ENCODE measurements at places on chromosomes 6 and 20. TPM values are rescaled to one million over a fixed set of nuclear protein-coding genes. Genes with fewer than 3 reads are reported as not detected.

The ZBTB9 gene
- 9.9 TPM for total RNA-seq

DNA sequence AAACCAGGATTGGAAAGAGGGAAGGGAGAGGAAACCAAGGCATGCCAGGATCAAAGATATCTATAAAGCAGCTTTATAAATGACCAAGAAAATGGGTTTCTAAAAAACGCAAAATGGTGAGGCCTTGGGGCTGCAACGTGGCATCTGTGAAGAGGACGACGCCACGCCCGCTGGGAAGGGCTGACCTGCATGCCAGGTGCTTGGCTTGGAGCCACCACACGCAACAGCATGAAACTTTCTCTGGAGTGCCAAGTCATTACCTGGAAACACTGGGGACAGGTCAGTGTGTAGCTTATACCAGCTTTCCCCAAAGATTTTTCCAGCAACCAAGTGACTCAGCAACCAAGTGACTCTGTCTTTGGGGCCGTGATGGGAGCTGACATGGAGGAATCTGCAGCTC, 82.5 kb downstream of the POPDC3 start:
- DNase-seq = no peak

DNA sequence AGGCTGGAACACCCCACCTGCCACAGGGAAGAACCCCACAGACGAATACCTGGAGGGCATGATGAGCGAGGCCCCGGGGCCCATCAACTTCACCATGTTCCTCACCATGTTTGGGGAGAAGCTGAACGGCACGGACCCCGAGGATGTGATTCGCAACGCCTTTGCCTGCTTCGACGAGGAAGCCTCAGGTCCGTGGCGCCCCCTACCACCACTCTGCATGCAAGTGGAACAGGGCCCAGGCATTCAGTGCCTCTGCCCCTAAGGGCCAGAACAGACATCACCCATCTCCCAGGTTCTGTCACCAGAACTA, 6.6 kb downstream of the MYL9 start:
- no peak for DNase-seq

GRCh38 chr6:130026859-130027258, 8.5 kb downstream of the L3MBTL3 start:
- no peak for DNase-seq

The RGS17 gene
- total RNA-seq = not detected

DNA sequence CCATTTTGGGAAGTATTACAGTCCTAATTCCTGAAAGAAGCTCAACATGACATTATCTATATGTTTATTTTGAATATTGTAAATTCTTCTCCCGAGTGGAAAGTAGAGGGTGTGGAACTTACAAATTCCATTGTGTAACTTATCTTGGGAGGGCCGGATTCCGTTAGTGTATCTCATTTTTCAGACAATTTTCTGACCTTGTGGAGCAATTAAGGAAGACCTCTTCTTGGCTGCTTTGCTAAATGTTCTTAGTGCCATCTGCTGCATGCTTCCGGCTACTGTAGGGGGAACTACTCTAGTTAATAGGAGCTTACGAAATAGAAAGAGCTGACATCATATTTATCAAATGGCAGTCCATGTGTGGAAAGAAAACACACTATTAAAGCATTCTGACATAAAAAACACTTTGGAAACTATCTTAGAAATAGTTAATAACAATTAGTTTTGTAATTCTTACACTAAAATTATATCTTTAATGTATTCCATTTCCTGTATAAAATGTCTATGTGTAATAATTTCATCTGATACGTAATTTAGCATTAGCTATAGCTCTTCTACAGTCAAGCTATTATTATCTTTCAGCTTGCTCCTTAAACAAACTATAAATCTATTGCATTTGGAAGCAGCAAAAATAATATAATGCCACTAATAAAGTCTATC, 41.5 kb upstream of the KCNQ5 start:
- DNase-seq = no peak

The NTSR1 gene
- 0.94 TPM for total RNA-seq

DNA sequence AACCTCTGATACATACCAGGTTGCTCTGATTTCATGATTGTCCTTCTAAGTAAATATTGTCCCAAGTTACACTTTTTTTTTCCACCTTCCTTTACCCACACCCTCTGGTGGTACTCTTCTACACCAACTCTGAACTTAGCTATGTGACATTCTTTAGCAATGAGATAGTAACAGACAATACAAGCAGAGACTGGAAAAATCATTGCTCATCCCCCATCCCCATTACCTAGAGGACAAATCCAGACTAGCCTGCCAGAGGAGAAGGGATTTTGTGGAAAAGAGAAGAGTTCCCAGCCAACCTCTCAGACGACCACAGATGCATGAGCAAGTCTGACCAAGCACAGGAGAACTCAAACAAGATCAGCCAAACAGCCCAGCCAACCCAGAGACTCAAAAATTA, 32.8 kb upstream of the TFAP2B start:
- DNase-seq = no peak

DNA sequence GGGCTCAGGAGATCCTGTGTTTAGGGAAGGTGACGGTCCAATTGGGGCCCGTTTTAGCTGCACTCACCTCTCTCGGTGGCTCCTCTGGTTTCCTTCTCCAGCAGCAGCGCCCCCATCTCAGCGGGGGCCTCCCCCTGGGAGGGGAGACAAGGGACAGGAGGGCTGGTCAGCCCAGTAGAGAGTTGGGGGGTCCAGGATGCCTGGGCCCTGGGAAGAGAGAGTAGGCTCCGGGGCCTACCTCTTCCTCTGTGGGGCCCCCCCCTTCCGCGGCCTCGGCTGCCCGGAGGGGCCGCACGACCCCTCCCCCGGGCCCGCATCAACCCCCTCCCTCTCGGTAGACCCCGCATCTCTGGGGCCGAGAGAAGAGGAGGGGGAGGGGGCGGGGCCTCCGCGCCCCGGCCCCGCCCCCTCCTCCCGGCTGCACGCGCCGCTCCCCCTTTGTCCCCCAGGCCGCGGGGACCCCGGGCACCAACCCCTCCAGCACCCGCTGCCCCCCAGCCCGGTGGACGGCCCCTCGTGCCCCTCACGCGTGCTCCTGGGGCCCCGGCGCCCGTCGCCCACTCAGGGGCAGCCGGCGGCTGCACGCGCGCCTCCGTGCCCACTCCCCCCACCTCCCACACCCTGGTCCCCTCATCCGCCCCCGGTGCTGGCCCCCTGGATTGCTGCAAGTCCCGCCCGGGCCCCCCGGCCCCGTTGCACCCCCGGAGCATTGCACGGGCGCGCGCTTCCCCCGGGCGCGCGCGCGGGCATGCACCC, 464 bp downstream of the EHMT2 start:
- DNase-seq = no peak

- DNase-seq = no peak
Measured at GRCh38 chr20:10476319-10476724, 41.2 kb downstream of the SLX4IP start.

- no peak for DNase-seq
Measured at GRCh38 chr6:94130478-94130877, 711.1 kb upstream of the EPHA7 start.

The NMBR gene
- not detected for total RNA-seq

GRCh38 chr20:25191689-25192088, 3.8 kb upstream of the ENTPD6 start:
- DNase-seq = no peak

DNA sequence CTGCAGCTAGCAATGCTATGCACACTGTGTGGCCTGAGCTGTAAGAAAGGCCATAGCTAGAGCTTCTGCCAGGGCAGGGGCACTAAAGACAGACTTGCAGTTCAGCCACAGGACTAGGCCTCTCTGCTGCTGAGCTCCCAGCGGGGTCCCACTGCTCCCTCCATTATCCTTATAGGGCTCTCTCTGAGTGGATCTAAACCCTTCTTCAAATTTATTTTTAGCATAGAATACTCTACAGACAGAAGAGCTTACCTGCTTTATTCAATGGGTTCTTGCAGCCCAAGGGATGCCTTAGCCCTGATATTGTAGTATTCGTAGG, 100.9 kb upstream of the MLN start:
- no peak for DNase-seq

GRCh38 chr6:145963216-145964068, 716 bp downstream of the SHPRH start:
- DNase-seq = peak; percentile 35

The ANKRD6 gene
- 4.8 TPM for total RNA-seq

DNA sequence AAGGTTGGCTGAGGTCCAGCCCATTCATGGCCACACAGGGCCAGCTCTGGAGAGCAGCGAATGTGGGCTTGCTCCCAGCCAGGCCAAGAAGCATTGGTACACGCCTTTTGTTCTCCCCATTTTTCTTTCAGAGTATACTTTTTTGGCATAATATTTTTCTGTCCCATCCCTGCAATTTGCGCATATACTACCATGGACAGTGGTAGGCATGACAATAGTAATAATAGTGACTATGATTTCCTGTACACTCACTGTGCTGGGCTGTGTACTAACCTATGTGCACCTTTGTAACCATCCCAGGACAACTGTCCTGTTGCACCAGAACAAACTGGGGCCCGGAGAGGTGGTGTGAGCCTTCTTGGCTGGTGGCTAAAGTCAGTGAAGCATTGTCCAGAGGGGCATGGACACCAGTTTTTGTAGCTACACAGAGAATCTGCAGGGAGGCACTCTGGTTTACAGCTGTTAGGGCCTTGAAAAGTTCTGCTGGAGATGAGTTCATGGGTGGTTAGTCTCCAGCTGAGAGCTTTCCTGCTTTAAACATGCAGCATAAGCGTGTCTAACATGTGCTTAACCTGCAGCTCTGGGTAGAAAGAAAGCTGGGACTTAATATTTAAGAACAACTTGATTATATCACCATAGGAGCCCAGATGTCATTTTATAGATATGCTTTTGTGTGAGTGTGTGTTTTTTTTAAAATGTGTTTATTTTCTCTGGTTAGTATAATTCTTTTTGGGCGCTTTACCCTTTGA, 38.2 kb downstream of the DTD1 start:
- no peak for DNase-seq

GRCh38 chr6:144119376-144119775, 24.0 kb upstream of the SF3B5 start:
- DNase-seq = no peak

- DNase-seq = no peak
Measured at GRCh38 chr6:74479420-74479819, 726.4 kb downstream of the COL12A1 start.

- DNase-seq = no peak
Measured at GRCh38 chr6:152270301-152270925, 366.7 kb downstream of the SYNE1 start.

- no peak for DNase-seq
Measured at GRCh38 chr20:53828682-53829254, 235.1 kb upstream of the ZNF217 start.

The CST4 gene
- not detected for total RNA-seq

- DNase-seq = no peak
Measured at GRCh38 chr6:10837009-10837621, 1.2 kb downstream of the MAK start.

The NPEPL1 gene
- total RNA-seq = 30.7 TPM

DNA sequence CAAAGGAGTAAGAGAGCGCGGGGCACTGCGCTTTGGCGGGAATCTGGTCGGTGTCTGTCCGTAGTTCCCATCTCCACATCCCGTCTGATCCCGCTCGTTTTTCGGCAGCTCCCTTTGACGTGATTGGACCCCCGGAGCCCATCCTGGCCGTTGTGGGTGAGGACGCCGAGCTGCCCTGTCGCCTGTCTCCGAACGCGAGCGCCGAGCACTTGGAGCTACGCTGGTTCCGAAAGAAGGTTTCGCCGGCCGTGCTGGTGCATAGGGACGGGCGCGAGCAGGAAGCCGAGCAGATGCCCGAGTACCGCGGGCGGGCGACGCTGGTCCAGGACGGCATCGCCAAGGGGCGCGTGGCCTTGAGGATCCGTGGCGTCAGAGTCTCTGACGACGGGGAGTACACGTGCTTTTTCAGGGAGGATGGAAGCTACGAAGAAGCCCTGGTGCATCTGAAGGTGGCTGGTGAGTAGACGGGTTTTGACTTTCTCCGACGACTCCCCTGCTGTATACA, 1.4 kb downstream of the BTN1A1 start:
- peak; percentile 31 for DNase-seq

DNA sequence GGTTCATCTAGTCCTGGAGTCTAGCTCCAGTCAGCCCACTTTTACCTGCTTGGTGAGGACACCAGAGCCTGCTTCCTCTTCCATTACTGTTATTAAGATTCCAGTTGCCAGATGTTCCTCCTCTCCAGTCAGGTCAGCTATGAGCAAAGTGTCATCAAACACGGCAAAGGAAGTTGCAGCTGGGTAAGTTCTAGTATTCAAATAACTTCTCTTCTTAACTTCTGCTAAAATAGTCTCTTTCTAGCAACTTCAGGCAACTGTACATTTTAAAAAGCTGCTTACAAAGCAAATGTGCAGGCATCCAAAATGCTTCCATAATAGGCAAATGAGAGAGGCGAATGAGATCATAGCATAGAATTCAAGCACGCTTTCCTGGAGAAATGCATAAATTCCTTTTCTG, 18.4 kb upstream of the MRPS18A start:
- no peak for DNase-seq

- DNase-seq = no peak
Measured at GRCh38 chr20:41510224-41510623, 108.0 kb downstream of the CHD6 start.

The MYL9 gene
- total RNA-seq = 0.42 TPM

The CPXM1 gene
- total RNA-seq = not detected

The PPDPF gene
- 193 TPM for total RNA-seq

The LRRN4 gene
- total RNA-seq = not detected

The FGD2 gene
- total RNA-seq = 1.5 TPM

GRCh38 chr20:17749978-17750721, 50.4 kb downstream of the BANF2 start:
- no peak for DNase-seq

GRCh38 chr6:56914798-56915658, 39.9 kb upstream of the BEND6 start:
- DNase-seq = no peak

The ZFP57 gene
- total RNA-seq = not detected

The DDX43 gene
- total RNA-seq = 1.7 TPM

The SLC22A7 gene
- total RNA-seq = not detected

- no peak for DNase-seq
Measured at GRCh38 chr6:71852948-71853347, 33.4 kb upstream of the RIMS1 start.

GRCh38 chr6:112307707-112308106, 39.4 kb upstream of the RFPL4B start:
- DNase-seq = no peak
